ENCODE measurements at places on chromosomes 2 and 18.

DNA sequence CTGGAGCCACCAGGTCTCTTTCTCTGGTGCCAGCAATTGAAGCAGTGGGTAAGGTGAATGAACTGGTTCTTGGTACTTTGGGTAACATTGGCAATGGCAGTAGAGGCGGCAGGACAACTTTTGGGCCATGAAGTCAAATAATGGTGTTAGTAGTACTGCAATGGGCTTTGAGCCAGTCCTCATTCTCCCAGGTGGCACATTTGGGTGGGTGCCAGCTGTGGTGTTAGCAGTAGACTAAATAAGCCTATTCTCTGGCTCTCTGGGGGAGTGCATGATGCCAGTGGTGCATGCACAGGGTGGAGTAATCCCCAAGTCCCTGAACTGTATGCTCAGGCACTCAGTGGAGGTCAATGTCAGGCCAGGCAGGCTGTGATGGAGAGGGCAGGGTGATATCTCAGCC is 120.2 kb upstream of the LRRTM4 start:
- DNase-seq, result no peak

GRCh38 chr2:72511906-72512305 is 313.9 kb downstream of the EXOC6B start:
- no peak for DNase-seq

DNA sequence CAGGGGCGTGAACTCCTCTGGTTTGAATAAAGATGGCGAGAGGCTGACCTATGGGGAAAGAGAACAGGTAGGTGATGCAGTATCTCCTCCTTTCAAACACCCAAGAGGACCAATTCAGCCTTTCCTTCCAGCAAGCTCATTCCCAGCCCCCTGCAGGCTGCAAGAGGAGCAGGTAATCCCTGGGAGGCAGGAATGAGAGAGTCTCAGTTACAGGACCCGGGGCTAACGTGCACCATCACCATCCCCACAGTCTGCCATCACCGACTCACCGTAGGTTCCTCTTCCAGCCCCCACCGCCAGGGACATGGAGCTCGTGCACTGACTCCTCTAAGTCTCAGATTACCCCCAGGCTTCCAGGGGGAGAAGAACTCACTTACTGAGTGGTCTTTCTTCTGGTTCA is 26.7 kb downstream of the XDH start:
- DNase-seq, result no peak

GRCh38 chr2:36653967-36654694 is 42.4 kb upstream of the VIT start:
- no peak for DNase-seq

- no peak for DNase-seq
These were observed 36.3 kb downstream of the ARHGEF33 start for GRCh38 chr2:38925982-38926381.

GRCh38 chr2:177983183-177983788 is 89.3 kb downstream of the PDE11A start:
- peak; percentile 28 for DNase-seq

DNA sequence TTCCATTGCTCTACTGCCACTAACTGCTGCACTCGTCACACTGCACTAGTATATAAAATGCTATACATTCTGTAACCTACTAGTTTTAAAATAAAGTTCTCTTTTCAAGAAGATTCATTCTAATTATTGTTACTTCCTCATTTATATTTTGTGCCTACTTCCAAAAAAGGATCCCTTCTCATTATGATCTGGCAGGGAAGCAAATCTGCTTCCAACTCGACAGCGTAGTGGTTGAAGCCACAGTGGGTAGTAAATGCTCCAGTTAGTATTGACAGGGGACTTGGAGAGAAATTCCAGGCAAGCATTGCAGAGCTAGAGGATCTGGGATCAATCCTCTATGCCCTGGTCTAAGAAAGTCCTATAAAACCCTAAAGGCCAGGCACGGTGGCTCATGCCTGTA is 53.3 kb upstream of the AP1S3 start:
- no peak for DNase-seq

DNA sequence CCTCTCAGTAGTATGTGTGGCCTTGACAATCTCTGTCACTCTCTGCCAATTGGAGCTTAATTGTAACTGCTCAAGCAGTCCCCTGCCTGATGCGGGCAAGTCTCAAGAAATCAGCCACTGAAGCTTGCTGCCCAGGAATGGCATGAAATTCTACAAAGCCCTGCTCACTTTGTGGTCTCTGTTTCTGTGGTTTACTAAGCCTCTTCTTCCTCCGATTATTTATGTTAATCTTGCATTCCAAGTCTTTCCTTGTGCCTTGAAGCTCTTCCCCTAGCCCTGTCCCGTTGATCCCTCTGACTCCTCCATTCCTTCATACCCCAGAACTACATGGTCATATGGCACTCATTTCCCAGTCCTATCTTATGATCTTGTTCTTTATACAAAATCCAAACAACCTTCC is 489.3 kb upstream of the CHST9 start:
- no peak for DNase-seq

- peak; percentile 53 for DNase-seq
These were observed 92.4 kb downstream of the CABLES1 start for GRCh38 chr18:23227726-23228070.

- no peak for DNase-seq
These were observed 289.2 kb downstream of the NDUFA10 start for GRCh38 chr2:239735829-239736357.

All from renal pelvis (tissue), 12 donors.